Vein endothelial cell (primary cell): ENCODE measurements at places on chromosomes 13 and 19. TPM values are rescaled to one million over a fixed set of nuclear protein-coding genes. Genes with fewer than 3 reads are reported as not detected.

TMEM221 gene
- 0.33 TPM in 1 of 2 replicates, not detected in the other for total RNA-seq

FCGBP gene
- under 0.01 TPM in 1 of 2 replicates, not detected in the other for total RNA-seq

PHLDB3 gene
- total RNA-seq, result 8.9 and 13.1 TPM in 2 replicates

CYP4F8 gene
- total RNA-seq, result not detected in 2 replicates

RAB3D gene
- total RNA-seq, result 52.0 and 59.1 TPM in 2 replicates

CGB2 gene
- total RNA-seq, result not detected in 2 replicates

GPR180 gene
- 9.1 and 13.6 TPM in 2 replicates for total RNA-seq

RAB20 gene
- 0.33 and 0.67 TPM in 2 replicates for total RNA-seq

RNF225 gene
- total RNA-seq, result 0.33 and 0.67 TPM in 2 replicates

COX7A1 gene
- total RNA-seq, result 5.9 and 9.5 TPM in 2 replicates

KLK1 gene
- not detected in 2 replicates for total RNA-seq

CDX2 gene
- not detected in 2 replicates for total RNA-seq

HCST gene
- not detected in 2 replicates for total RNA-seq

ZNF497 gene
- total RNA-seq, result 0.76 and 0.98 TPM in 2 replicates

HTR2A gene
- not detected in 2 replicates for total RNA-seq

APC2 gene
- total RNA-seq, result under 0.01 and 0.10 TPM in 2 replicates

FFAR3 gene
- total RNA-seq, result not detected in 2 replicates

FAM83E gene
- total RNA-seq, result 0.33 TPM in 1 of 2 replicates, not detected in the other

SPTBN4 gene
- total RNA-seq, result not detected in 2 replicates

PLIN5 gene
- total RNA-seq, result 0.33 and 0.48 TPM in 2 replicates

SLC10A2 gene
- not detected in 2 replicates for total RNA-seq

GGACT gene
- total RNA-seq, result 7.0 and 8.8 TPM in 2 replicates

ZNF579 gene
- 5.1 and 11.8 TPM in 2 replicates for total RNA-seq
